Astrocyte of the cerebellum (primary cell): ENCODE measurements at places on chromosomes 3 and 15.
A peak's percentile ranks its signal among the peaks of the same experiment; 100 is the strongest.

DNA sequence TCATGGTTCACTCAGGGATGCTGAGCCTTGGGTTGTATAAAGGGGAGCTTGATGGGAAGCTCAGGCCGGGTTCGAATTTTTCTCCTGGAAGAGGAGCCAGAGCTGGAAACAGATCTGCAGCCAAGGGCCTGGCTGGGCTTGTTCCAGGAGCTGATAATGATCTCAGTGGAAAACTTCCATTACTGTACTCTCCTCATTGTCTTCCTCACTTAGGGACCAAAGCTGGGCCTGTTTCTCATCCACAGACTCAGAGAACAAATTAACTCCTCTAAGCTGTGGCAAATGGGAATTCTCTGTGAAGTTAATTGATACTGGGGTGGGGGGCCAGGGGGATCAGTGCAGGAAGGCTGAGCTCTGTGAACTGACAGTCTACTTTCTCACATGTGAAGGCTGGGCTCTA lies 92.0 kb downstream of the PRICKLE2 start:
- no peak for DNase-seq

GRCh38 chr3:159169828-159170227 lies 368.0 kb downstream of the MFSD1 start:
- DNase-seq: peak; percentile 16

GRCh38 chr3:167872941-167873340 lies 137.4 kb downstream of the SERPINI1 start:
- DNase-seq: no peak

- no peak for DNase-seq
These were observed 57.2 kb upstream of the UTS2B start for GRCh38 chr3:191387441-191388077.

DNA sequence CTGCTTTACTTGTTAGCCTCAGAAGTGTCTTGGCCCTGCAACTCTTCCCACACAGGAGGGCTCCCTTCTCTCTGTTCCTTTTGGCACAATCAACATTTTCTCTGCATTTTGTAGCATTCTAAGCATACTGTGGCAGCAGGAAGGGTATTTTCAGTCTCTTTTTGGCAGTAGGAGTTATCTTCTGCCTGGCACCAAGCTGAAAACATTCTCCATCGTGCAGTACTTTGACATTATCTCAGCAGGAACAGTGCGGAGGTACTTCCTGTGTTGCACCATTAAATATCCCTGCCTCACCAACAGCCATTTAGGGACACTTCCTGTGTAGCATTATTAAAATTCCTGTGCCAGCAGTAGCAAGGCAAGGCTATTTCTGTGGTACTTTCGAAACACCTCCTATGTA lies 233.2 kb upstream of the SEMA6D start:
- no peak for DNase-seq

DNA sequence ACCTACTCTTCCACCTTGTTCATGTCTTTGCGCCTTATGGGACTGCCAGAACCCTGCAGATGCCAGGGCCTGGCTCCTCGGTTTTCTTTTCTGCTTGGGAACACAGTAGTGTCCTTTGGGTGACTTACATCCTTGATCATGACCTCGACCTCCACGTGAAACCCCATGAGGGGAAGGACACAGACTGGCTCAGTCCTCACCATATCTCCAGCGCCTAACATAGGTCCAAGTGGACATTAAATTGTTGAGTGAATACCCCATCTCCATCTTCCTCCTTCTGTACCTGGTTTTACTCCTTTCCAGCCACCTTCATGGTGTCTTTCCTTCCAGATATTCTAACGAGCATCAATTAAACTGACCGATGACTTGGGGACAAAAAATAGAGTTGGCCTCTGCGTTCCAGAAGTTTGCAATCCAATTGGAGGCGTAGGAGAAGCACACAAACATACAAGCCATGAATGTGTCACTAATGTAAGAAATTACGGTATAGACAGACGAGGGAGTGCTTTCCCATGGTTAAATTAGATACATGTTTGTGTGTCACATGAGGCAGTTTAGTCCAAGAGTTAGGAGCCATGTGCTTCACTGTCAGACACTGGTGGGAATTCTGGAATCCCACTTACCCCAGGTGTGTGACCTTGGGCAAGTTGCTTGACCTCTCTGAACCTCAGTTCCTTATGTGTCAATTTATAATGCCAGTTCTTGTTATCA lies 907 bp upstream of the HERC1 start:
- no peak for DNase-seq

DNA sequence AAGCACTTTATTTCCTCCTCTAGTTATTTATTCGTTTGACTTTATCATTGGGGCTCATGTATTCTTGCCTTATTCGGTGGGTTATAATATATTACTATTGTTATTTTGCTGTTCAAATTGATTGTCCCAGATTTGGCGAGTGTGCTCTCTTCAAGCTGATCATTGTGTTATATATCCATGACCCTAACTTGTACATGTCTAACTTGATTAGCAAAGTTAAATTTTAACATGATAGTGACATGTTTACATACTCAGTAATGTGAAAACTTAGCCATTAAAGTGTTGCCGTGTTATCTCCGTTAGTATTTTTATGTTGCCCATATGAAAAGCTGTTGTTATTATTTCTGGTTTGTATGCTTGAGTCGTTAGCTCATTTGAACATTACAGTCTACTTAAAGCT lies 327.9 kb downstream of the PTPRG start:
- DNase-seq: no peak

- DNase-seq: no peak
These were observed 9.5 kb downstream of the SOX2 start for GRCh38 chr3:181721046-181721875.

DNA sequence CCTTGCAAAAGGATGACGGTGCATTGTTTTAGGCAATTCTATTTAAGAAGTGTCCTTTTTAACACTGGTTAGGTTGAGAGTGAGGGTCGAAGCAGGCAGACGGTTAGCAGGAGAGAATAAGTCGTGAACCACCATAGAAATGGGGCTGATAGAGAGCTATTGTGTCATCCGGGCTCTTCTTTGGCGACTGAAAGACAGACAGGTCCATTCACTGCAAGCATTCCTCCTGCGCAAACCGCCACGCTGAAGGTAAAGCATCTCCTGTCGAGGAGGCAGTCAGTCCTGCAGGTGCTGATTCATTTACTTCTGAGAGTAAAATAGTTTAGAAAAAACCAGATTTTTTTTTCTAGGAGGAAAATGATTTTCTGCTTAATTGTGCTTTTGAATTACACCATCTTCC lies 1002.8 kb upstream of the NR2F2 start:
- DNase-seq: no peak

DNA sequence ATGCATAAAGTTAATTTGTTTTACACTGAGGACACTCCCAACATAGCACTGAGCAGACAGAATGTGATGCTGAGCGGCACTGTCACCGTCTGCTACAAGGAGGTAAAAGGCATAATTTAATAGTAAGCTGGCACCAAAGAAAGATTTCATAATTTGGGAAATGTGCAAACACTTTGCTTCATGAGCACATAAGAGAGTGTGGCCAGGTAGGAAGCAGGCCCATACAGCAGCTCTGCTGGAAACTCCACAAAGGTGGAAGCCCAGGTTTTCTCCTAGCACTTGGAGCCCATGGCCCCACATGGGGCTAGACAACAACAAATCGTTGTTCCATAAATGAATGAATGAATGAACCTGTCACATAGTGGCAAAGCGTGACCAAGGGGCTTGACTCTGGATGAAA lies 68.5 kb upstream of the CACNA2D3 start:
- no peak for DNase-seq

DNA sequence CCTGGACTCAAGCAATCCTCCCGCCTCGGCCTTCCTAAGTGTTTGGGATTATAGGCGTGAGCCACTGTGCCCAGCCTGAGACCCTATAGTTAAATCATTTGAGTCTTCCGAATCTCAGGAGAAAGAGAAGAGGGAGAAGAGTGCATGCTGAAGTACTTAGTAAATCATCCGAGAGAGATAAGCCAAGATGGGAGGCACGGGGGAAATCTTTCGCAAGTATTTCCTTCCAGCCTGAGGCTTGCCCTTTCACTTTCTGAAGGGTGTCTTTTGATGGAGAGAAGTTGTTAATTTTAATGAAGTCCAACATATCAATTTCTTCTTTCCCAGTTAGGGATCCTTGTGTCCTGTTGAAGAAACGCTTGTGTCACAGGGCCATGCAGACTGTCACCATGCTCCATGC lies 97.1 kb upstream of the SLC6A6 start:
- no peak for DNase-seq

- no peak for DNase-seq
These were observed 14.1 kb downstream of the ANAPC13 start for GRCh38 chr3:134471521-134472193.

GRCh38 chr3:14456794-14457193 lies 54.4 kb downstream of the SLC6A6 start:
- DNase-seq: no peak

DNA sequence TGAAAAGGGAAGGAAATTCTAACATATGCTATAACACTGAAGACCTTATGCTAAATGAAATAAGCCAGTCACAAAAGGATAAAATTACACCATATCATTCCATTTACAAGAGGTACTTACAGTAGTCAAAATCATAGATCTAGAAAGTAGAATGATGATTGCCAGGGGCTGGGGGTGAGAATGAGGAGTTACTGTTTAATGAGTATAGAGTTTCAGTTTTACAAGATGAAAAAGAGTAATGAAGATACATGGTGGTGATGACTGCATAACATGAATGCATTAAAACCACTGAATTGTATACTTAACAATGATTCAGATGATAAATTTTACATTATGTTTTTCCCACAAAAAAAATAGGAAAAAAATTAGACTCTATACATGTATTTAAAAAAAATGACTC lies 152.6 kb downstream of the SCAPER start:
- no peak for DNase-seq

GRCh38 chr3:161823910-161824309 lies 327.3 kb downstream of the OTOL1 start:
- DNase-seq: no peak

DNA sequence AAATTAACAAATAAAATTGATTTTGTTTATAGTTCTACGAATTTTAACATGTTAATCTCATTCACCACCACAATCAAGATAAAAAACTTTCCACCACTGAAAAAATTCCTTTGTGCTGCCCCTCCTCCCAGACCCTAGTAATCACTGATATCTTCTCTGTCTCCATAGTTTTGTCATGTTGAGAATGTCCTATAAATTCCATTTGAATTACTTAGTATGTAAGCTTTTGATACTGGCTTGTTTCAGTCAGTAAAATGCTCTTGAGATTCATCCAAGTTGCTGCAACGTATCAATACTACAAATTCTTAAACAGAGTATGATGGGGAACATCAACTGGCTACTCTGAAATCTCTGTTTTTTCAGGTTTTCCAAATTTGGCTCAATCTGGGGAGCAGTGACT lies 129.6 kb downstream of the CTNNB1 start:
- DNase-seq: no peak

DNA sequence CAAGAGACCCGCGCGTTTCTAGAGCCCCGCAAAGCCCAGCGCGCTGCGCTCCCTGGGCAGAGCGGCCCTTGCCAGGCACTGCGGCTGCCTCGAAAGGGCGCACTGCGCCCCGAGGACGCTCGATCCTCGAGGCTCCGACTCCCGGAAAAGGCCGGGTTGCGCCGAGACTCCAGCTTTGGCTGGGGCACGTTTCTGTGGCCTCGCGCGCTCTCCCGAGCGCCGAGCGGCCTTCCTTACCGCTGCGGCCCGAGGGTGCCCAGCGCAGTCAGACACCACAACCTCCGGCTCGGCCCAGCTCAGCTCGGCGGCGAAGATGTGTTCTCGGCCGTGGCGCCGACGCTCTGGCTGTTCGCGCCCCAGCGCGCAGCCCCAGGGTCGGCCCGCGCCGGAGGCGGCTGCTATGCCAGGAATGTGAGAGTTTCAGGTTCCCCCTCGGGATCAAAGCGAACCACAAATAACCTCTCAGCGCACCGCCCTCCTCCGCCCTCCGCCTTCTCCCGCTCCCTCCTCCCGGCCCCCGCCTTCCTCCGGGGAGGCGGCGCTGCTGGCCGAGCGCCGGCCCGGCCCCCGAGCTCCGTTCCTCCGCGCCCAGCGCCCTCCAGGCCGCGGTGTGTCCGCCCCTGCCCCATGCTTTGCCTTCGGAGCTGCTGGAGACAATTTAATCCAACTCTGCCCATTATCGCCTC lies at the start of gene AMOTL2:
TSS of gene AMOTL2 (minus strand) at position 343 of the 686 bp plus-strand sequence. CDS start 3,014 bp downstream, outside the sequence.
- peak; percentile 95 for DNase-seq

GRCh38 chr3:40877631-40878463 lies 321.5 kb upstream of the CTNNB1 start:
- DNase-seq: peak; percentile 98

GRCh38 chr3:54511766-54512365 lies 389.5 kb downstream of the CACNA2D3 start:
- no peak for DNase-seq

DNA sequence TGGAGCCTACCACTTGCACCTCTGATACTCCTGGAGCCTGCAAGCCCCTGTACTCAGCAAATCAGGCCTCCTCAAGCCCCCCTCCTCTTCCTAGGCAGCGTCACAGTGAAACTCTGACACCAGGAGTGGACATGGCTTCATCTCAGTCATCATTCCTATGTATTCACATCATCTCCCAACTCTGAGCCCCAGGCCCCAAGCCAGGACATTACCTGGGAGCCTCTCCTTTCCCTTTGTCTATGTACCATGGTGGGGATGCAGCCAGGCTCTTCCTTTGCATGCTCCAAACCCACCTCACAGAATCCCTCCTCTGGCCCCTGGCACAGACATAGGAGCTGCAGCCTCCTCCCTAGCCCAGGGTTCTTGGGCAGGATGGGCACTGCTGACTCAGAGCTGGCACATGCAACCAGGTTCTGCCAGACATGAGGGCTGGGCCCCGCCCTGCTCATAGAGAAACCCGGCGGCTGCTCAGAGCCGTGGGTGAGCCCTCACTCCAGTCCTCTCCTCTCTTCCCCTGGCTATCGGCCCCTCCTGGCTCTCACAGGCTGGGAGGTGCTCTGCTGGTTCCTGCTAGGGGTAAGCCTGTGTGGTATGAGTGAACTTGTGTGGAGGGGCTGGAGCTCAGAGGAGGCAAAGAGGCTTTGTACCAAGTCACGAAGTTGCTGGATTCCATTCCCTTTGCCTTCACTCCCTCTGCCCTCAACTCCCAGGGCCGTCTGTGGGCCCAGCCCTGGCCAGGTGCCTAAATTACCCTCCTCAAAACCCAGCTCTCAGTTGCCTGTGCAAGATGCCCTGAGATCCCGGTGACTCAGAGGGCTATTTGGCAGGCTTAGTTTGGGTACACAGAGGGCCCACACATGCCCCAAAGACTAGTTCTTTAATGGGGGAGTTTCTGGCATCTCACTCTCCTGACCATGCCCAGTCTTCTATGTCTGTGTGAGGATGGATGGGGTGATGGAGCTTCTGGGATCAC lies 1.9 kb upstream of the PLCD1 start:
- no peak for DNase-seq

DNA sequence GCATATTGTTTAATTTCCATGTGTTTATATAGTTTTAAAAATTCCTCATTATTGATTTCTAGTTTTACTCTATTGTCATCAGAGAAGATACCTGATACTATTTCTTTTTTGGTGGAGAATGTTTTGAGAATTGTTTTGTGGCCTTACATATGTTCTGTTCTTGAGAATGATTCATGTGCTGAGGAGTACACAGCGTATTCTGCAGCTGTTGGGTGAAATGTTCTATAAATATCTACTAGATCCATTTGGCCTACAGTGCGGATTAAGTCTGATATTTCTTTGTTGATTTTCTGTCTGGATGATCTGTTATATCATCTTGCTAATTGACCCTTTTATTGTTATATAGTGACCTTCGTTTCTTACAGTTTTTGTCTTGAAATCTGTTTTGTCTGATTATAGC lies 109.7 kb downstream of the UBE2E2 start:
- DNase-seq: no peak
